ENCODE measurements at places on chromosomes 4 and X.
A peak's percentile ranks its signal among the peaks of the same experiment; 100 is the strongest.

- DNase-seq = no peak
Observed at GRCh38 chr4:8301851-8302730, 32.5 kb downstream of the HTRA3 start.

DNA sequence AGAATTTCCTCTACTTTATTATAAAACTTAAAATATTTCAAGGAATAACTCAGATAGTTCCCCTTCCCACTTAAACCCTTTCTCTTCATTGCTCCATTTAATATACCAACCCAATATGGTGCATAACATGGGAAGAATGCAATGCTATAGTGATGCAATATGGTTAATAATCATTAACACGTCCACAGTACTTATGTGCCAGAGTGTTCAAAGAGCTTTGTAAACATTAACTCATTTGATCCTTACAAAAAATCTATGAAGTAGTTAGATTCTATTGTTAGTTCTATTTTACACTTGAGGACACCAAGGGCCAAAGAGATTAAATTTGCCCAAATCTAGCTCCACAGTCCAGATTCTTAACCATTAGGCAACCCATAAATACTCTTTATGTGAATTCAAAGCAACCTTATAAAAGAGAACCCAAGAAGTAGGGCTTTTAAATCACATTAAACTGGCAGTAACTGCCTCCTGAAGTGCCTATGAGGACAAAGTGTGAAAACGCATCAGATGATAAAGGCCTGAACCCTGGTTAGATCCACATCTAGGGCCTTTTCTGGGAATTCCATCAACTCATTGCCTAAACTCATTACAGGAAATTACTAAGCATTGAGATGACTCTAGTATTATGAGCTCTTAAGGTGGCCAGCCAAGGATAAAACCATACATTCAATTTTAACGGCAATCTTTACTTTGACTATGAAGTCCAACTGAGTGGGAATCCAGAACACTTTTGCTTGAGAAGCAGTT lies 94.3 kb downstream of the AREG start:
- DNase-seq = no peak

DNA sequence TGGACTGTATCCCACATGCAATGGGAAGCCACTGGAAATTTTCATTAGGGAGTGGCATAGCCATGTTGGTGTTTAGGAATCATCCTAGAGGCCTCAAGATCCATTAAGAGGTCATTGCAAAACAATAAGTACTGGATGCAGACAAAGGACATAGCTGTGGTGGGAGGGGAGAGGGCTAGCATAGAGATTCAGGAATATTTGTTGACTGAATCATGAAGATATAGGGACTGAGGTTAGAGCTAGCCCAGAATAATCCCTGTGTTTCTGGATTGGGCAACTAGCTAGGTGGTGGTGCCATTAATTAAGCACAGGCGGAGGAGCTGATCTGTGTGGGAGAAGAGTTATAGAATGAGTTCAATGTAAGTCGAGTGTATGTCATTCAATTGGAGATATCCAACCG lies 135.0 kb downstream of the RAB28 start:
- DNase-seq = no peak

- no peak for DNase-seq
Observed at GRCh38 chr4:8586246-8586645, 6.1 kb downstream of the GPR78 start.

DNA sequence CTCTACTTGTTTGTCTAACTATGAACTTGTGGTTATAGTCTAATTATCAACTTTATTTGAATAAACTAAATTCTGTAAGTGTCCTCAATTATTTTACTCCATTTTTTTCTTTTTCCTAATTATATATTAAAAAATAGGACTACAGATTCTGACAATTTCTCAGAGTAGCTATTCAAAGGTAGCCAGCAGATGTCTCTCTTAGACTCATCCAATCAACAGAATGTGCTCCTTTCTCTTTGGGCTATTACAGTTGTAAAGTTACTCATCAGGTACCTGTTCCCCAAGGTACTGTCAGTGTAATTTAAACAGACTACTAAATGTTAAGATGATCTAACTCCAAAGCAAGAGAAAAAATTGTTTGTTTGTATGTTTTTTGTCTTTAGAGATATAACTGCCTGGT lies 248.6 kb downstream of the PCDH18 start:
- no peak for DNase-seq

- peak; percentile 25 for DNase-seq
Observed at GRCh38 chr4:121189326-121190215, 25.4 kb upstream of the TNIP3 start.

DNA sequence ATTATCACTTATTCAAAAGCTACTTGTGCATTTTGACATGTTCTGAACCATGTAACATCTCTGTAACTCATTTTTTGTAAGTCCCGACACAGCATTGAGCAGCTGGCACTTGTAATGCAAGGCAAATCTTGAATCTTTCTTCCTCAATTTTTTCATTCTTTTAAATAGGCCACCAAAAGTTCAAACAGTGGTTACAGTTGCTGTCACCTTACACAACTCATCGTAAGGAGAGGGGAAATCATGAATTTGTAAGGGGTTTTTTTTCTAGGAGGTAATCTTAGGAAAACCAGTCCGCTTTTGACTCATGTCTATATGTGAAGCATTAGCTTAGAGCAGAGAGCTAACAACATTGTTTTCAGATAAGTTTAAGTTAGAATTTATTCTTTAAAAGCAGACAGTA lies 124.5 kb downstream of the PDLIM5 start:
- no peak for DNase-seq

DNA sequence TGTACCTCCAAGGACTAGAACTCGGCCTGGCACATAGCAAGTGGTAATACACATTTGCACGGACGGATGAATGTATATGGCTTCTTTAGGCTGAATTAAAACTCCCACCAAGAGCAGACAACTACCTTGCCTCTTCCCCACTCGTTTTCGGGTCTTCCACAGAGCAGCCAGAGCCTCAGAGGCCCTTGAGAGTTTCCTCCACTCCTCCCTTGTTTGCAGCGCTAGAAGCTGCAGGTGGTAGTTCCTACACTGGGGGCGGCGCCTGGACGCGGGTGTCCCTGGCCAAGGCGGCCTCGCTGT lies 10.2 kb upstream of the INTU start:
- DNase-seq = no peak

DNA sequence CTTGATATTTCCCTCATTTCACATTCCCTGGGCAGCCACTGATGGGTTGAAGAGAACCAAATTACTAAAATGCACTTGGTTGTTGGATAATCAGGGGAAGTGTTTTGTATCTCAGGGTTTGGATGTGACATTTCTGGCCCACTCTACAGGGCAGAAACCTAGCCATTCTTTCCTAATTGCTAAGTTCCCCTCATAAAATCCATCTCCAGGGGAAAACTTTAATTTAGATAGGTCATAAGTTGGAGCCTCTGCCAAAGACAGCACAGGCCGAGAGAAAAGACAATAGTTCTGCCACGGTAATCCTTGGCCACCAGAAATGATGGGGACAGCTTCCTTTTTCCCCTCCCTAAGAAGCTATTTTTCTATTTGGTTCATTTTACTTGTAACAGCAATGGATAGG lies 192.7 kb upstream of the C1QTNF7 start:
- no peak for DNase-seq

GRCh38 chrX:12379671-12380070 lies 241.4 kb downstream of the FRMPD4 start:
- DNase-seq = no peak

GRCh38 chr4:103032574-103032973 lies 13.1 kb upstream of the SLC9B1 start:
- no peak for DNase-seq

DNA sequence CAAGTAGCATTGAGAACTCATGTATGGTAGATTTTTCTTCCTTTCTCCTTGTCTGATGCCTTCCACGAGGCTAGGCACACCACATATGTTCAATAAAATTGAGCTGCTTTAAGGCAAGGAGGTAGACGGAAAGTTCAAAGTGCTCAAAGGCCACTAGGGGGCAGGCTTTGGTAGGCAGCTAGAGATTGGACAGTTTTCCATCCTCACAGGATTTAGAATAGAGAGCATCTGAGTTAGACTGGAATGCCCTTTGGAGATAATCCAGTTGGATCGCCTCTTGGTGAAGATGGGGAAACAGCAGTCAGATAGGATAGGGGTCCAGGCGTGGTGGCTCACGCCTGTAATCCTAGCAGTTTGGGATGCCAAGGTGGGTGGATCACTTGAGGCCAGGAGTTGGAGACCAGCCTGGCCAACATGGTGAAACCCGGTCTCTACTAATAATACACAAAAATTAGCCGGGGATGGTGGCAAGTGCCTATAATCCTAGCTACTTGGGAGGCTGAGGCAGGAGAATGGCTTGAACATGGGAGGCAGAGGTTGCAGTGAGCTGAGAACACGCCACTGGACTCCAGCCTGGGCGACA lies 30.4 kb downstream of the ELF4 start:
- DNase-seq = no peak

GRCh38 chrX:111568354-111568753 lies 56.9 kb downstream of the SERTM2 start:
- DNase-seq = no peak

GRCh38 chr4:25727711-25728493 lies 72.3 kb downstream of the SLC34A2 start:
- no peak for DNase-seq

GRCh38 chr4:112978691-112979472 lies 70.6 kb upstream of the ANK2 start:
- DNase-seq = no peak

- no peak for DNase-seq
Observed at GRCh38 chrX:9114245-9114644, 80.3 kb upstream of the FAM9B start.

DNA sequence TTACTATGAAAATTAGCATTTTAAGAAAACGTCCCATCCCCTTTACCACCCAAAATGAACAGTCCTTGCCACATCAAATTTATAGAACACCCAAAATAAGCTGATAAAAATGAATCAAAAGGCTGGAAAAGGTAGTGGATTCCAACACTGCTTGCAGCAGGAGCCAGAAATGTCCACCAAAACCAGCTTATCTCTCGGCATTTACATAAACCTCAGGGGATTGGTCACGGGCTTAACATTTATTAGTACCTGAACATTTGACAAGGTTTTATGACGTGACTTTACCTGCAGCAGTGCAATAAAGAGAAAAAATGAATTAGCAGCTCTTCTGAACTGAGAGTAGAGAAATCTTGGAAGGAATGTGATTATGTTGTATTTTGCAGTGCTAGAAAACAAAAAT lies 31.6 kb downstream of the ATP8A1 start:
- DNase-seq = no peak

GRCh38 chr4:15890246-15890829 lies 48.2 kb downstream of the FGFBP1 start:
- no peak for DNase-seq

DNA sequence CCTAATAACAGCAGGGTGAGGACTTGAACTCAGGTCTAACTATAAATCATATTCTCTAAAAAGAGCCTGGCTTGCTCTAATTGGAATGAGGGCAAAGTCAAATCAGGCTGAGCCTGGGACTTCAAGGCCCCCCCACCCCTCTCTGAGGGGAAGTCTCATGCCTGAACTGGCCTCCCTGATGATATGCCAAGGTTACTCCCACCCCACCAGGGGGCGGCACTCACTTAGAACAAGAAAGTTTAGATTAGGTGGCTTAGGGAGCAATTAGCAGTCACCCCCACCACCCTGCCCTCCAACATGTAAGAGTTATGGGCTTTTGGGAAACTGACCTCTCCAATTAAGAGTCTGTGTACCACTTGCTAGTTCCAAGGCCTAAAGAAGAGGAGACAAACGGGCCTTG lies 2.7 kb downstream of the FOXO4 start:
- no peak for DNase-seq

DNA sequence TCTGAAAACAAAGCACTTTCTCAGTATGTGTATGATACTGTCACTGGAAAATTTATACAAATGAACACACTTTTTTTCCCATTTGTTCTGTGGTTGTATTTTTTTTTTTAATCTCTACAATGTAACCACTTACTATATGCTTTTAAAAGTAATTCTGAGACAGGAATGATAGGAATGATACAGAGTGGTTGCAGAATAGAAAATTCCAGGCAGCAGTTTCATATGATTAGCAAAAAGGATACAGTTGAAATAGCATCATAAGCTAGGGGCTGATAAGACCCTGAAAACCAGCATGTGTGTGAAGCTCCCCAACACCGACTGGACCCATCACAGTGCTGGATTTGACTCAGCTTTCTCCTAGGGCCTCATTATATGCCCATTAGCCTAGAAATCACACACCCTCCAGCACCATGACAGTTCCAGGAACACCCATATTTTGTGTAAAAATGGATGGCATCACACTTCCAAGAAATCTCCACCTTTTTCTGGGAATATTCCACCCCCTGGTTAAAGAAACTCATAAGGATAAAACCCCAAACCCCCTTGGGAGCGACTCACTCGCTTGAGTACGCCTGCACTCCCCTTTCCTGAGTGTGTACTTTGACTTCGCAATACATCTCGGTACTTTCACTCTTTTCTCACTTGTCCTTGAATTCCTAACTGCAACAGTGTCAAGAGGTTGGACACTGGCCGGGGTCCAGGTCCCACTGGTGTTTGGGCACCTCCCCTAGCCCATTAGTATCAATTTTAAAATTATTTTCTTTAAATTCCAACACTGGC lies 77.4 kb upstream of the AGA start:
- no peak for DNase-seq

DNA sequence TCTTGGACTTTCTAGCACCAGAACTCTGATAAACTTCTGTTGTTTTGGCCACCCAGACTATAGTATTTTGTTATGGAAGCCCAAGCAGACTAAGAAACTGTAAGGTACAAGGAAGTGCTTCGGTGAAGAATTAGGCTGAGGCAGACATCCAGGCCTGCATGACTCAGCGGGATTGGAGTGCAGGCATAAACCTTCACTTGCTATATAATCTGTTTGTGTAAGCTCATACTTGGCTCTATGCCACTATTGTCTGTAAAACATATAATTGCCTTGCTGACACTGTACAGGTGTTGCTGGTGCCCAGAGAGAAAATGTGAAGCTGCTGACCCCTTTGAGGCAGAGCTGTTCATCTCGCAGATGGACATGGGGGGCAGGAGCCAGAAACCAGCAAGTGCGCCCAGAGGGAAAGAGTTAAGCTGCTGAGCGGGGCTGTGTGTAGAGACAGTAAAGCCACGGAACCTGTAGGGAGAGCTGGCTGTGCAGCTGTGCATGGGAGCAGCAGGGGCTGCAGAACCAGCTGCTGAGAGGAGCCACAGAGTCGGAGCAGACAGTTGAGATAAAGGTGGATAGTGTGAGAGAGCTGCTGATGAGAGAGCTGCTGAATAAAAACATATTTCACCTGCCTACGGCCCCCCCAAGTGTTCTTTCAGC lies 96.2 kb downstream of the RBM46 start:
- no peak for DNase-seq

DNA sequence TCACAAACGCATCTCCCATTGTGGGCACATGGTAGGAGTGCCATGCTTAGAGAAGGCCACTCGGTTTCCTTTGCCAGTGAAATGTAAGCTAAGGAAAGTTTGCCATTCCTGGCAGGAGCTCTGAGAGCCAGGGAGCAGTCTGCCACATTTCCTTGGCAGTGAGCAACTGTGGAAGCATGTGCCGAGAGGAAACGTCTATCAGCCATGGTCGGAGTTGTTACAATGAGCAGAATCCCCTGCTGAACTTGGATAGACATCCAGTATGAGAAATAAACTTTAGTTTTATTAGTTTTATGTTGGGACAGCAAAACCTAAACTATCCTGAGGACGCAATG lies 51.1 kb downstream of the ENOPH1 start:
- DNase-seq = no peak
